Activated T-helper 17 cell treated with anti-CD3 and anti-CD28 coated beads, Interleukin-2, amount 50 U/mL, for 72 hours (primary cell): ENCODE measurements at places on chromosomes 1 and 21. TPM values are rescaled to one million over a fixed set of nuclear protein-coding genes. Genes with fewer than 3 reads are reported as not detected.
A peak's percentile ranks its signal among the peaks of the same experiment; 100 is the strongest.

The ALX3 gene
- total RNA-seq, result not detected

DNA sequence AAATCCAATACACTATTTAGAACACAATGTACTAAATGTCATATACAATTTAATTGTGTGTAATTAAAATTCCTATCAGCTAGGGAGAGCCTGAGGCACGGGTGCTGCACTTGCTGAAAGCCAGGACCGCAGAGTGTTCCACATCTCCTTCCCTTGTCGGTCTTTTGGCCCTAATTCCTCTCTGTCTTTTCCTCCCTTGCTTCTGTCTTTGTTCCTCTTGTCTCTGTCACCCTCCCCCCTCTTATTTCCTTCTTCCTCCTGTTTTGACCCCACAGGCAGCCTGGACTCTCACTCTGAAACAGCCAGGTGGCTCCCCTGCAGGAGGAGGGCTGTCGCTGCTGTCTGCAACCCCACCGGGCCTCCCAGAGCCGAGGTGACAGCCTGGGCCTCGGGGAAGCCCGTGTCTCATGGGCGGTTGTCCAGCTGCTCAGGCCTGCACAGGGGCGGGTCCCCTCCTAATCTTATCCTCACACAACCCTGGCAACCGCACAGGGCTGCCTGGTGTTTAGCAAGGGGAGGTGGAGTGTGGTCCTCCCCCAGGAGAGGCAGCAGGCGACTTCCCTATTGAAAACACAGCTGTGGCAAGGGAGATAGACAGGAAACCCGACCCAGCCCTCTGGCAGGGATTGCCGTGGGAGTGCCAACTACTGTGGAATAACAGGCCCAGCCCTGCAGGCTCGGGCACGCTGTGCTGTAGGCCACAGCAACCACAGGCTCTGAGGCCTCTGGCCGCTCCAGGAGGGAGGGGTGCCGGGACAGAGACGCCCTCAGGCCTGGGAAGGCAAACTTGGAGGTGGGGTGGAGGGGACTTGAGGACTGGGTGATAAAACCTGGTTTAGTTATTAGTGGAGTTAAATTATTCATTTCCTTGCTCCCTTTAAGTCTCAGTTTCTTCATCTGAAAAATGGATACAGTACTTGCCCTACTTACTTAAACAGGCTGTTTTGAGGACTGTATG lies 68.8 kb upstream of the WDR26 start:
- peak; percentile 26 for ATAC-seq

DNA sequence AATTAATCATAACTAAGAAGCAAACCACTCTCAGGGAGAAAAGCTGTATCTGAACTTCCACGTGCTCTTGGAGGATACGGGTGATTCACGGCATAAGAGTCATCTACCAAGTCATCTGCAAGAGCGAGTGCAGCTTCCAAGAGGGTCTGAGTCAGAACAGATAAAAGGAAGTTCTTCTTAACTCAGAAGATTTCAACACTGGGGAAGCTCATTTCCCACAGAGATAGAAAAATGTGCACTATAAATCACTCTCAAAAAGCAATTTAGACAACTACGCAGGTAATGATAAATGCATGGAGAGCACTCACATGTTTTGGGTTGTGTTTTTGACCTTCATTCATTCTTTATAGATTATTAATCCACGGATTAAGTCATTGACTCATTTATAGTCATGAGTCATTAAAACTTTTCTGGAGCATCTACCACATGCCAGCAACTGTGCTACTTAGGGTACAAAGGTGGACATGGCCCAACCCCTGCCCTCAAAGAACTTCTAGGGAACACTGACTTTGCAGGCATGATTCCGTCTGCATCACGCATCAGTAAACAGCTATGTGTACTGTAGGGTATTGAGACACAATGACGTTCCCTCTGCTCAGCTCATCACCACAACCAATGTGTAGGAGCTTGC lies 20.8 kb downstream of the KCNJ15 start:
- peak; percentile 96 for ATAC-seq

DNA sequence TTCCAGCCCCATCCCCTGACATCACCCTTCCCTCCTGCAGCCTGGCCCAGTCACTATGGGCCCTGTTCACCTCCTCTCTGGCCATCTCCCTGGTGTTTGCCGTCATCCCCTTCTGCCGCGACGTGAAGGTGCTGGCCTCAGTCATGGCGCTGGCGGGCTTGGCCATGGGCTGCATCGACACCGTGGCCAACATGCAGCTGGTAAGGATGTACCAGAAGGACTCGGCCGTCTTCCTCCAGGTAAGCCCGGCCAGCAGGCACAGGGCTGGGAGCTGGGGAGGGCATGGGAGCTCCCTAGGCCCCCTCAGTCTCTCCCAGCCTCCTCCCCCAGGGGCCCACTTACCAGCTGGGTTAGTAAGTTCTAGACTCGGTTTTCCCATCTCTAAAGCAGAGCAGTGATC lies 52.1 kb downstream of the ELK4 start:
- ATAC-seq, result no peak

- ATAC-seq, result peak; percentile 84
Observed at GRCh38 chr1:64171797-64172281, 31.6 kb upstream of the UBE2U start.

GRCh38 chr21:14762734-14763694 lies 216.9 kb upstream of the SAMSN1 start:
- ATAC-seq, result peak; percentile 84
